ENCODE measurements at places on chromosomes 16 and 17. TPM values are rescaled to one million over a fixed set of nuclear protein-coding genes. Genes with fewer than 3 reads are reported as not detected.

DNA sequence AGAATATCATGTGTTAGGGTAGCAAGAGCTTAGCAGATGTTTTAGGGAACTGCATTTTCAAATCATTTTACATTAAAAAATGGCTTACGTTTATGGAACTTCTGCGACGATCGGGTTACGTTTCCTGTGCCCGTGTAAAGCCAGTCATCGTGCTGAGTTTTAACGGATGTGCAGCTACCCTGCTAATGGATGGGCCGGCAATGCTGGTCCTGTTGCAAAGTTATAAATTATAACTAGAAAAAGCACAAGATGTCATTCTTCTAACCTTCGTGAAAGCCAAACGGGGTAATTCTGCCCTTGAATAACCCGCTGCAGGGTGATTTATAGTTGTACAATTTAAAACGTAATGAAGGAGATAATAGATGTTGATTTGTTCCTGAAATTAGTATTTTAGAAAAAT, 339.2 kb downstream of the WWOX start:
- DNase-seq = no peak

GRCh38 chr16:73553941-73554660, 506.2 kb upstream of the ZFHX3 start:
- DNase-seq = no peak

DNA sequence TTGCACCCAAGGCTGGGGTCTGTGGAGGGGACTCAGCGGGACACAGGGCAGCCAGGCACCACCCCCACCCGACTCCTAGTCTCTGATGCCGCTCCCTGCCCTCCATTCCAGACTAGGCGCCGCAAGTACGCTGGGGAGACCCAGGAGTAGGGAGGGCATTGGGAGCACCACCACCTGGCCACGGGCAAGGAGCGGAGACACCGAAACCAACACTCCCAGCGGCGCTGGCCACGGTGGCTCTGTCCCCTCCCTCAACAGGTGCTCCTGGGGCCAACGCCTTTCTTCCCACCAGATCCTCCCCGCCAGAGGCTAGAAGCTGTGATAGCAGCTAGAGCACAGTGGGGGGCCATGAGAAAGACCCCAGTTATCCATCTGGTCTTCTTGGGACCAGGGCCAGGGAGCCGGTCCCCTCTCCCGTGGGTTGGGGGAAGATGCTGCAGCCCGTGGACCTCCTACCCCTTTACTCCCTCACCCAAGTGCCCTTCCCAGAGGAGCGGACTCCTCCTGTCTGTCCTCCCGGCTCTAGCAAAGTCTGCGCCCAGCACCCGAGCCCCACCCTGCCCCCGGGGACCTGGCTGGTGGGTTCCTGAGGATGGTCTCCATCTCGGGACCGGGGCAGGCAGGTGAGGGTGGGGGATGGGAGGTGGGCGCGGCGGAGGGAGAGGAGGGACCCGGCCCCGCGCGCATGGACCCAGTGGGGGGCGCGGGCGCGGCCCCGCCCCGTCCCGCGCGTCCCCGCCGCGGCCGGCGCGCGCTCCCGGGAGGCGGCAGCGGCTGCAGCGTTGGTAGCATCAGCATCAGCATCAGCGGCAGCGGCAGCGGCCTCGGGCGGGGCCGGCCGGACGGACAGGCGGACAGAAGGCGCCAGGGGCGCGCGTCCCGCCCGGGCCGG, at the start of gene SYNGR3:
Gene SYNGR3, plus strand, starts transcription at position 762 of the 892 bp plus-strand sequence. CDS start 133 bp downstream, outside the sequence.
- DNase-seq = no peak

DNA sequence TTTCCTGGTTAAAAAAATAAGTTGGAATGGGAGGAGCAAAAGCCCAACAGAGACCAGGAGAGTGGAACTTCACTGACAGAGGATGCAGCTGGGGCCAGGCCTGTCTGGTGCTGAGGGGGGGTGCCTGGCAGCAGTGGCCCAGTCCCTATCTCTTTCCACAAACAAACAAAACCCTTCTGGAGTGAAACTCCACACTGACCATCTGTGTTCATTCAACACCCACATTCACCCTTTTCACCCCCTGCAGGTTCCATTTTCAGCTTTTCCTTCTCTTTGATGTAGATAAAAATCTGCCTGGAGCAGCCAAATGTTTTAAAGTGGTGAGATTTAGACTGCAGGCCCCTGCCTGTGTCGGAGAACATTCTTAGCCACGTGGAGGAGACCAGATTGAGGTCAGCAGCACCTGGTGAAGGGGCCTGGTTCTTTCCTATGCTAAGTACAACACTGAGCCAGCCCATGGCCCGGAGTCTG, 161.4 kb upstream of the CDH11 start:
- no peak for DNase-seq

The WFIKKN1 gene
- total RNA-seq = 0.17 TPM

GRCh38 chr16:80982646-80983045, 24.0 kb downstream of the CMC2 start:
- DNase-seq = no peak

The CLUH gene
- 37.4 TPM for total RNA-seq

- DNase-seq = no peak
These were observed 12.0 kb upstream of the CLUH start for GRCh38 chr17:2723505-2723996.

The KDM6B gene
- total RNA-seq = 7.6 TPM

GRCh38 chr17:48769009-48769675, 40.6 kb upstream of the HOXB13 start:
- no peak for DNase-seq

DNA sequence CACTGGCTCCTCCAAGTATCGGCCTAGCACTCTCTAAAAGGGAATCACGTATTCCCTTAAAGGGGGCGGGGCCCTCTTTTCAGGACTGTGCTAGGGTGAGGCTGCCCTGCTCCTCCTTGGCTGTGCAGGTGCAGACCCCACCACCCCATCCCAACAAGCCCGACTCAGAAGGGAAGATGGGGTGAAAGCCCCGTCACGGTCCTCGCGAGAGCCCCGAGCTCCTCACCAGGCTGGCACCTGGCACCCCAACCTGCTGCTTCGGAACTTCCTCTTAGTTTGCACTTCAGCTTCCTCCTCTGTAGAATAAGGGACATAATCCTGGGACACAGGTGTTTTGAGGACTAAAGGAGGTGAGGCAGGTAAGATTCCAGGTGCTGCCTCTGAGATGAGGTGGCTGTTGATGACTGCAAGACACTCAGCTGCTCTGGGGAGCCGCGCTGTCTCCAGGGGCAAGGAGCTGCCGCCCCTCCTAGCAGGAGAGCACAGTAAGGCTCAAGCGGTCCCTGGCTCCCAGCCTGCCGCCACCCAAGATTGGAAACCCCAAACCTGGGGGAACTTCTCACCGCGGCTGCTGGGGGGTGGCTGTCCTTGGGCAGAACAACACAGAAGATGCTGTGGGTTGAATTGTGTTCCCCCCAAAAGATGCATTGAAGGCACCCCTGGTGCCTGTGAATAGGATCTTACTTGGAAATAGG, 88.8 kb downstream of the MGAT5B start:
- no peak for DNase-seq

The TP53TG3B gene
- total RNA-seq = not detected

DNA sequence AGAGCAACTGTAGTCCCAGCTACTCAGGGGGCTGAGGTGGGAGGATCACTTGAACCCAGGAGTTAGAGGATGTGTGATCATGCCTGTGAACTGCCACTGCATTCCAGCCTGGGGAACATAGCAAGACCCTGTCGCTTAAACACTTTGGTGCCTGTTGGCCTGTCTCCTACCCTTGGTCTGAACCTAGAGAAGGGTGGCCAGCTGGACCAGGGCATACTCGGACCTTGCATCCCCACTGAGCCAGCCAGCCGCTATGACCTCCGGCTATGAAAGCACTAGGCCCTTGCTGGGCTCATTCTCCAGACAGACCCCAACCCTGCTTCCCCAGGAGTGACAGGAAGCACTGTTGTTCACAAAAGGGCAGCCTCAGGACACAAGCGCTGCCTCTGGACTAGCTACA, 4.6 kb downstream of the IFT20 start:
- no peak for DNase-seq

DNA sequence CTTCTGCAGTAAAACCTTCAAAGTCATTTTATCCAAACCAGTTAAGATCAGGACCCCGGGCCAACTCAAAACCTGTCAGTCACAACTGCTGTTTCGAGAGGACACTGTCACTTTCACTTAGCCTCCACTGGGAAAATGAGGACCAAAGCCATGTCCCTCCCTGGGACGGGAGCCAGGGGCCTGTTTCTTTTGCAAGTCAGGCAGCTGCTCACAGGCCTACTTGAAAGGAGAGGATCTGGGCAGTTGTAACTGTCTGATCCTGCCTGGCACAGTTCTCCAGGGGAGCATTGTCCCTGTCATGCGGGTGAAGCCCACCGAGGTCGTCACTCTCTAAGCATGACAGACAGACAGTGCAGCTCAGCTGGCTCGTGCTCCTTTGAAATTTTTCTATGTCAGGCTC, 276.2 kb downstream of the NPIPA8 start:
- DNase-seq = no peak

GRCh38 chr16:64900019-64900418, 221.8 kb downstream of the CDH11 start:
- no peak for DNase-seq

DNA sequence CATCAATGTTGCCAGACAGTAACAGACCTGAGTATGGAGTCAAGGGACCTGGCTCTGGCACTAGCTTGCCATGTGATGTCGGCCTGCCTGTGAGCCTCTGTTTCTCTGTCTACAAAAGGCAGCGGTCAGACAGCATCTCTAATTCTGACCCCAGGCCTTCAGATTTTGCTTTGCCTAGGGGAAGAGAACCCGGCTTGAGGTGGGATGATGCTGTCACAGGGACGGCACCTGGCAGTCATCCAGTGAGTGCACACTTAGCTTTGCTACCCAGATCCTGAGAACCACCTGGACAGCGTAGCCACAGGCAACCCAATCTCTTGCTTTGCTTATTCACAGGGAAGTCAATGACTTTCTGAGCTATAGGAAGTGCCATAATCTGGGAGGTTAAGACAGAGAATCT, 135.2 kb upstream of the SALL1 start:
- no peak for DNase-seq

The SLC35G6 gene
- total RNA-seq = not detected

- DNase-seq = no peak
These were observed 46.7 kb upstream of the CDR2 start for GRCh38 chr16:22421136-22421535.

GRCh38 chr17:73910206-73910605, 266.0 kb upstream of the SDK2 start:
- DNase-seq = no peak

DNA sequence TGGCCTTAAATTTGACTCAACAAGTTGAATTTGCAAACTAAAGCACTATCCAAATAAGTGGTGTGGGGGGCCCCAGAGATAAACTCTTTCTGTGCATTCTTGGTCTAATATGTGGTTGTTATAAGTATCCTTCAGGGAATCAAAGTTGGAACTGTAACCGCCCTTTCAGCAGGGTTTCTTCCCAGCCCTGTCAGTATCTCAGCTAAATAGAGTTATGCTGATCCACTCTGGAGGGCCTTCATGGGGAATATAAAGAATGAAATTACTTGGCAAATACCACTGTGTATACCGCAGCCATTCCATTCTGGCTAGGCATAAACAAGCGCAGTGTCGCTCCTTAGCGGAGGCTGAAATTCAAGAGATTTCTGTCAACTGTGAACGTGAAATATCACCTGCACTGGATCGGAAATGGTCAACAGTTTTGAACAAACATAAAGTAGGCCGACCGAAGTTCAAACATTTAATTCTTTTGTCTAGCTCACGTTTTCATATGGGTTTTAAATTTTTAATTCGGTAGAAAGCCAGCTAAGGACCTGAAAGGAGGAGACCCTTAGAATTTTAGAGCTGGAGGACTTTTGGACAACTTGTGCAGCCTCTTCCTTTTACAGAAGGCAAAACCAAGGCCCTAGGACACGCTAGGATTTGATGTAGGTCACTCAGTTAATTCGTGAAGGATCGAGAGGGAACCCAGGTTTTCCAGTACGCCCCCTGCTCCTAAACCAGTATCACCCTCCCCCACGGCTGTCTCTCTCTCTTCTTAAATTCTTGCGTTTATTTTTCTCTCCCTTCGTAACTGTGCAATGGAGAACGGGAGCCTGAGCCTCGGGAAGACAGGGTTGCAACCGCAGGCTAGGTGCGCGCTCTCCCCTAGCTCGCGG, 74.7 kb downstream of the CHD9 start:
- DNase-seq = no peak

The SLC6A4 gene
- 2.6 TPM for total RNA-seq

The ITGAD gene
- total RNA-seq = not detected

The ABCA3 gene
- 66.9 TPM for total RNA-seq

GRCh38 chr17:10716218-10716617, 13.6 kb downstream of the TMEM220 start:
- DNase-seq = no peak

- DNase-seq = no peak
These were observed 6.0 kb upstream of the ARL5C start for GRCh38 chr17:39171933-39172332.

The C17orf78 gene
- not detected for total RNA-seq

DNA sequence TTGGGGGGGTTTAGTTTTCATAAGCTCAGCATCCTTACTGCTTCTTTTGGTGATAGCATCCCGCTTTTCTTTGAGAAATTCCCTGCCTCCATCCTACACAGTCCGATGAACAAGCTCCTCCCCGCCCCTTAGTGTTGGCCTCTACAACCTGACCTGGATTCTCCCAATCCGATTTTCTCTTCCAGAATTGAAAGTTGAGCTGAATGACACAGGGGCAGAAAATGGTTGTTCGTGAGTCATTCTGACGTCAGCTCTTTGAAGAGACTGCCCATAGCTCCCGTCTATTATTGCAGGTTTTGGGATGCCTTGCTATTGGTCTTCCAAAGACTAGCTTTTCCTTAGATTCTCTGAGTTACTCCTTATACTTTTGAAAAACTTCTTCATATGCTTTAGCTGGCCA, 279.7 kb downstream of the SLC39A11 start:
- DNase-seq = no peak

GRCh38 chr17:40499551-40500189, 1.8 kb downstream of the TNS4 start:
- peak; percentile 65 for DNase-seq

GRCh38 chr16:58614212-58614611, 15.4 kb downstream of the CNOT1 start:
- no peak for DNase-seq

- DNase-seq = peak; percentile 37
These were observed 137.7 kb upstream of the CORO6 start for GRCh38 chr17:29760279-29761039.

The ZKSCAN2 gene
- total RNA-seq = 4.8 TPM
